ENCODE measurements at places on chromosomes 3 and 15.
A peak's percentile ranks its signal among the peaks of the same experiment; 100 is the strongest.

DNA sequence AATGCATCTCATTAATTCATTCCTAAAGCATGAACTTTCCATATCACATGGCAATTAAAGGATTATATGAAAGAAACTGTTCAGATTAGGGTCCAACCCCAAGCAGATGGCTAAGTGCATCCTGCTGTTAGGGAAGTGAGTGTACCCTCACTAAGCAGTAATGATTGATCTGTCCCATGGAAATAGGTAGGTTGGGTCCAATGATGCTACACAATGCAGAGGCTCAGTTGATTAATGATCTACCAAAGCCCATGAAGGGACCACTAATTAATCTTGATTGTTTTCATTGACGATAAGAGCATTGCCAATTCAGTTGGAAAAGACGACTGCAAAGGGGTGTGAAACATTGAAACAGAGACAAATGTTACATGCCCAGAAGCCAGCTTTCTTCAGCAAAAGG is 194.5 kb upstream of the LRTM1 start:
- no peak for DNase-seq

DNA sequence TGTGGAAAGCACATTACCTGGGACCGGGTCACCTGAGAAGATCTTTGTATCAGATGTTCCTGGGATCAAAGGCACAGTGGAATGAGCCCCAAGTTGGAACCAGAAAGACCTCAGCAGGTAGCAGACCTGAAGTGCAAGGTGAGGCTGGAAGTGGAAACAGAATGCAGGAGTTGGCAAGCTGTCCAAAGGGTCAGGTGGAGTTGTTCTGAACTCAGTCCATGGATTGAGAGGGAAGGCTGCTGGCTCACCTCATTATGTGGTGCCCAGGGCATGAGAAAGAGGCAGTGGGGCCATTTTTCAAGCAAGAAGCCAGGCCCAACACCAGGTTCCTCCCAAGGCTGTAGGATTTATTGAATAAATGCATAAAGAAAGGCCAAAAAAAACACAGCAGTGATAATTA is 49.3 kb downstream of the TMEM266 start:
- no peak for DNase-seq

GRCh38 chr3:65636326-65636725 is 402.4 kb downstream of the MAGI1 start:
- DNase-seq: no peak

DNA sequence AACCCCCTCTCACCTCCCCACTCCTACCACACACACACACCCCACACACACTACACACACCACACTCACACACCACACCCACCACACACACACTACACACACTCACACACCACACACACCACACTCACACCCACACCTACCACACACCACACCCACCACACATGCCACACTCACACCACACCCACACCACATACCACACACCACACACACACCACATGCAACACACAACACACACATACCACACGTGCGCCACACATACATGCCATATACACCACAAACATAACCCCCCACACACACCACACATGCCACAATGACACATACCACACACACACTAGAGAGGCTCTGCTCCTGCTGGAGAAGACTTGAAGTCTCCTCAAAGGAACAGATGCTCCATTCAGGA is 5.9 kb upstream of the ITPKA start:
- no peak for DNase-seq

- DNase-seq: no peak
These were observed 151.0 kb downstream of the CPNE4 start for GRCh38 chr3:131883711-131884407.

GRCh38 chr3:170703121-170703588 is 117.3 kb upstream of the SLC7A14 start:
- no peak for DNase-seq

DNA sequence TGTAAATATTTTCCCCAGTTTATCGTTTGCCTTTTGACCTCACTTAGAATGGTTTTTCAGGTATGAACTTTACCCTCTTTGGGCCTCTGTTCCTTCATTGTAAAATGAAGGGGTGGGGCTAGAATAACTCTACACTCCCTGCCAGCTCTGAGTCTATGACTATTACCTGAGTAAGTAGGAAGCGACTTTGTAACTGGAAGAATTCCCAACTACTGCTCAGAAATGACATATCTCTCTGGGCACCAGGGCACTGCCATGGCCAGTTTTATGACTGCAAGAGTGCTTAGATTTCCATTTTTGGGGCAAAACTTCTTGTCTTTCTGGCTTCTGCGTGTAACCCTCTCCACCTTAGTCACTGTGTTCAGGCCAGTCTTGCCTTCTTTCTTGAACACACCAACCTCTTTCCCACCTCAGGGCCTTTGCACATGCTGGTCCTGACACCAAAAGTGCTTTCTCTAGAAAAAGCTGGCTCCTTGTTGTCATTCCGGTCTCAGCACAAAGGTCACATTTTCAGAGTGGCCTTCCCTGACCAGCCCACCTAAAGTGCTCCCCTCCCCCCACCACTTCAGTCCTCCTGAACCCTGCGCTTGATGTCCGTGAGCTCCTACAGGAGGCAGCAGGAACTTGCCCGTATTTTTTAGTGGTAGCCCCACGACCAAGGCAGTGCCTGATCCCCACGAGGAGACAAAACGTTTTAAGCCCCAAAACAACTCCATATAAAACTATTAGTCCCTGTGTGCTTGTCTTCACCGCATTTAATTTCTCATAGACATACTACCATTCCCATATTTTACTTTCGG is 25.6 kb downstream of the CDCP1 start:
- peak; percentile 37 for DNase-seq

- no peak for DNase-seq
These were observed 16.4 kb downstream of the CCDC12 start for GRCh38 chr3:46960081-46960701.

- DNase-seq: no peak
These were observed 157.9 kb upstream of the NUDT16 start for GRCh38 chr3:131223373-131224289.

- no peak for DNase-seq
These were observed 39.7 kb downstream of the MYO5C start for GRCh38 chr15:52255935-52256334.

GRCh38 chr3:71067977-71068654 is 515.4 kb downstream of the FOXP1 start:
- no peak for DNase-seq

DNA sequence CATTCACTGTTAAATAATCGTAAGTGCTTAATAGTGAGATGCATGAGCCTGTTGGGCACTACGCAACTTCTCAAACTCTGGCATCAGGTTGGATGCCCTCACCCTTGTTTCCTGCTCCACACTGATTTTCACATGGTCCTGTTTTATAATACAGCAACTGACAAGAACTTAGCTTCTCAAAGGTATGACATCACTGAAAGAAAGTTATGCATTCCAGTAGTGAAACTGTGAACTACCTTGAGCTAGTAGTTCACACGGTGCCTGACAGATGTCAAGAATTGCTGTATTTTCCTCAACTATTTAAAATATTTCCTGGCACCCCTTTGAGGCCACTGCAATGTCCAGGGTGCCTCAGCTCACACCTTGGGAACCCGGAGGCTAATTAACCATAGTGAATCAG is 327.5 kb downstream of the RORA start:
- DNase-seq: no peak

- DNase-seq: no peak
These were observed 126.8 kb downstream of the TGFBR2 start for GRCh38 chr3:30733209-30733608.

- DNase-seq: no peak
These were observed 7.4 kb upstream of the MBNL1 start for GRCh38 chr3:152261329-152261728.
